ENCODE measurements at places on chromosomes 11 and 22.

GRCh38 chr22:41828516-41828915 is 4.4 kb upstream of the SREBF2 start:
- no peak for DNase-seq

- no peak for DNase-seq
Measured at GRCh38 chr11:69439651-69440464, 41.6 kb upstream of the LINC01488 start.

DNA sequence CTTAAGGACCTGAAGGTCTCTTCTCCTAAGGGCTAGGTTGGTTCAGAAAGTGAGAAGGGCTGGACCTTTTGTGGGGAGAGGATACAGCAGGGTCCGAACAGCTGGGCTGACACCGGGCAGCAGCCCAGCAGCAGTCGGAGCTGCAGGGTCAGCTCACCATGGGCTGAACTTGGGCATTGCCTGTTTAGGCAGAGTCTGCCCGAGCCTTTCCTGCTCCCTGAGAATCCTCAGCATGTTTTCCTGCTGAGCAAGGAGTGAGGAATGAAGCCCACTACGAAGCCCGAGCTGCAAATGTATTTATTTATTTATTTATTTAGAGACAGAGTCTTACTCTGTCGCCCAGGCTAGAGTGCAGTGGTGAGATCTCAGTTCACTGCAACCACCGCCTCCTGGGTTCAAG is 83.9 kb downstream of the PTPRJ start:
- DNase-seq: no peak

DNA sequence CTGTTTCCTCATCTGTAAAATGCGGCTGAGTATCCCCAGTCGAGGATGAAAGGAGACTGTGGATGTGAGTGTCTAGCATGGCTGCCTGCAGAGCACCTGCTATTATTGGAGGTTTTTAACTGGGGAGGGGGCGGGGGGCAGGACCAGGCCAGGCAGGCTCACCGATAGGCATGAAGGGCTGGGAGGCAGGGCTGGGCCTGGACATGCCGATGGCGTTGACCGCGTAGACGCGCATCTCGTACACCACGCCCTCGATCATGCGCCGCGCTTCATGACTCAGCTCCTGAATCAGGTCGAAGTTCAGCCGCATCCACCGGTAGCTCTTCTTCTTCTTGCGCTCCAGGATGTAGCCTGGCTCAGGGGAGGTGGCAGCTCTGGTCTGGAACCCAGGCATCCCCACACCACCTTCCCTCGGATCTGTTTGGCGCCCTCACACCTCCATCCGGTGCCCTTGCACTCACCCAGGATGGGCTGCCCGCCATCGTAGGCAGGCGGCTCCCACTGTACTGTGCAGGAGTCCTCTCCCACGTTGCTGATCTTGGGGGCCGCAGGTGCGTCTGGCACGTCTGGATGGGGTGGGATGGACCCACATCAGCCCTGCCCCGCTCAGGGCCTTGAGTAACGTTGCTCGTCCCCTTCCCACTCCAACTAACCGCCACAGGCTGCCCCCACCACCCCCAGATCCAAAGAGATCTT is 15.1 kb downstream of the MYBPC3 start:
- no peak for DNase-seq

GRCh38 chr11:67983951-67984350 is 19.9 kb downstream of the UNC93B1 start:
- no peak for DNase-seq

- no peak for DNase-seq
Measured at GRCh38 chr11:65440831-65441499, 18.4 kb downstream of the NEAT1 start.

DNA sequence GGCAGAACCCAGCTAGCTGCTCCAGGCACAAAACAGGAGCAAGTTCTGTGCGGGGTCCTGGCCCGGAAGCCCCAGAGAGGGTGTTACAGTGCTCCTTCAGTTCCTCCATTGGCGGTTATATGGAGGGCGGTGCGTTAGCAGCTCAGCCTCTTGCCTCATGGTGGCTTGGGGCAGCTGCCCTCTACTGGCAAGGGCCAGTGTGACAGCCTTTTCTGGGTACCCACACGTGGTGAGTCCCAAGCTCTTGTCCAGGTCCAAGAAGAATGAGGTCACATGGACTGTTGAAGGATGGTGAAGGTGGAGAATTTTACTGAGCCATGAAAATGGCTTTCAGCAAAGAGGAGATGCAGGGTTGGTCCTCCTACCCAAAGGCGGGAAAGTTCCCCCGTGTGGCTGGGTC is 100.5 kb downstream of the WT1 start:
- DNase-seq: no peak

All from left lung (tissue), 14 donors.